ENCODE measurements at places on chromosomes 5 and 9.

- no peak for DNase-seq
These were observed 258.2 kb downstream of the MCTP1 start for GRCh38 chr5:95026718-95027117.

DNA sequence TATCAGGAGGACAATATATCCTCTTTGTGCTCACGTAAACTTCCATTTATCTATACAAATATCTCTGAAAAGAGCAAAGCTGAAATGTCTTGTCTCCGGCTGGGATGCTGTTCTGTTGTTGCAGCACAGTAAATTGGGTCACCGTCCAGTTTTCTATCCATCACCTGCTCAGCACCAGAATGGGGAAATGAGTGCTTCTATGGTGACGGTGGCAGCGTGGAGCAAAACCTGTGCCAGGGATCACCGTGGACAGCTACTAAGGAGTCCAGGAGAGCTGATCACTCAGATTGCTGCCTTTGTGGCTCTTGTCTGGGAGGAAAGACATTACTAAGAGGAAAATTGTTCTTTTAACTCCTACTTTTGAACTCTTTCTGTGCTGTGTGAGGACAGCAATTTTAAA, 531.6 kb downstream of the PSAT1 start:
- DNase-seq = no peak

DNA sequence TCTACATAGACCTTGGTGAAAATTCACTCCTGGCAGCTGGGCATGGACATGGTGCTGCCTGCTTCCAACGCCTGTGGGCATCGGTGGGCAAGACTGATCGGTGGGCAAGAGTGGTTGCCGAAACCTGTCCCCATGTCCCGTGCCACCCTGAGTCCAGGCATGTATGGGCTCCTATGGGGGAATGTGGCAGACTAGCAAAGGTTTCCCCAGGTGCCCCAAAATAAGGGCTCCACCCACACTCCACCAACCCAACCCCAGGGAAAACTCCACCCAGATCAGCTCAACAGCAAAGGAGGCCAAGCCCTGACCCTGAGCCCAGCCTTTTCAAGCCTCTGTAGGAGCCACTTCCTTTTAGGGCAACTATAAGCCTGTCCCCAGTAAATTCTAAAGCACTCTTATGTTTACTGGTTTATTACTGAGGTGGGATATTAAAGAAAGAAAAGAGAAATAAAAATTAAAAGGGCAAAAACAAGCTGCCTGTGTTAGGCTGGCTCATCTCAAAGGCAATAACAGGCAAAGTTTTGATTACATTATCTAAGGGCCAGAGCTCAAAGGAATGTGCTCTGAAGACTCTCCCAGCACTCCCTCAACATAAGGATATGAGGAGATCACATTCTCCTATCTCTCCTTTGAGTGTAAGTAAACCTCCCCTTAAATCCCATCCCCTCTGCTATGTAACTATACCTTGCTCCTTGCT, 8.9 kb upstream of the SPATA31E1 start:
- DNase-seq = no peak

GRCh38 chr9:3385871-3386270, 139.9 kb downstream of the RFX3 start:
- DNase-seq = peak; percentile 24

DNA sequence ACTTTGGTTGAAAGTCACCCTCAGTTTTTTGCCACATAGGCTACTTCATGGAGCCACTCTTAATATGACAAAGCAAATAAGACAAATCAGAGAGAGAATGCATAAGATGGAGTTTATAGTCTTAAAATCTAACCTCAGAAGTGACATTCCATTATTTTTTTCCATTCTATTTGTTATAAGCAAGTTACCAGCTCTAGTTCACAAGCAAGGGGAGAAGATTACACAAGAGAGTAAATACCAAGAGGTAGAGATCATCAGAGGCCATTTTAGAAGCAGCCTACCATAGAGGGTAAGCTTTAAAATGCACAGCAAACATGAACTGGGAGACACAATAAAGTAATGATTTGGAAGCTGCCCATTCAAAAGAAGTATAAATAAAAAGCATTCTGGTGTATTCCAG, 651.3 kb upstream of the MEF2C start:
- no peak for DNase-seq

DNA sequence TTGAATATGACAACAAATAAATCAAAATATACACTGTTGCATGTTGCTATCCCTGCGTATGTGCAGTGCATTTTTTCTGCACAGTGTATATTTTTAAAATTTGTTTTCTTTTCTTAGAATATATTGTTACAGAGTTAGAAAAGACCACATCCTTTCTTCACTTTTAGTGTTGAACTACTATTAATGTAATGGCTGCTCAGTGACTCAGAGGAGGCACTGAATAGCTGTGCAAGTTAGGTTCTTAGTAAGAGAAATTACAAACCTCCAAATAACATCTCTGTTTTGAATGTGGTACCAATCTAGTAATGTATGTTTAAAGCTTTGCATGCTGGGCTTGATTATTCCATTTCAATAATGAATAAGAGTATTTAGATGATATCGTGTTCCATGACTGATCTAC, 208.9 kb upstream of the PRR16 start:
- no peak for DNase-seq

- DNase-seq = no peak
These were observed 22.3 kb downstream of the PSMB7 start for GRCh38 chr9:124392871-124393460.

DNA sequence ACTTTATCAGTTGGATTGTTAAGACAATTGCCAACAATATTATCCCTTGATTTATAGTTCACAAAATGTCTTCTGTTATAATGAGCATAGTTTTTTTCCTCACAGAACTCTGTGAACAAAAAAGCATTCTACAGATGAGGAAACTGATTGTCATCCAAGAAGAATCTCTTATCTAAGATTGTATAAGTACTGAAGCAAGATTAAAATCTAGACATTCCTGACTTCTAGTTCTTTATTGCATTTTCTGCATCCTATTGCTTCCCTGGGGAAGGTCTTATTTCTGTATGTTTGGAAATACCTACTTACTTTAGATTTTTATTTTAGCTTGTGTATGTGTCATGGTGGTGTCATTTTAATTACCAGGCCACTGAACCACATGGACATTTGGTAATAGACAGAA, 884.9 kb upstream of the WWC1 start:
- DNase-seq = no peak

DNA sequence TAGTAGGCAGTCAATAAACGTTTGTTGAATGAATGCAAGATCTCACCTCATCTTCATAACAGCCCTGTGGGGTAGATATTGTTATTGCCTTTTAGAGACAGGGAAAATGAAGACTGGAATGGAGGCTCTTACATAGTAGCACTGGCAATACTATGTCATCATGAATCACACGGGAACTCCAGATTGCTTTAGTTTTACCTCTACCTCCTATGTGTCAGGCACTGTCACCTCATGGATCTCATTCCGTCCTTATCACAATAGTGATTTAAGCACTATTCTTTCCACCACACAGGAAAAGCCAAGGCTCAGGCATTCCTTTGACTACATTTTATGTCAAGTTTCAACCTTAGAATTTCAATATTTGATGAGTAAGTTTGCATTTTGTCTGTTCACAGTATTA, 2.9 kb upstream of the EPB41L4B start:
- no peak for DNase-seq

DNA sequence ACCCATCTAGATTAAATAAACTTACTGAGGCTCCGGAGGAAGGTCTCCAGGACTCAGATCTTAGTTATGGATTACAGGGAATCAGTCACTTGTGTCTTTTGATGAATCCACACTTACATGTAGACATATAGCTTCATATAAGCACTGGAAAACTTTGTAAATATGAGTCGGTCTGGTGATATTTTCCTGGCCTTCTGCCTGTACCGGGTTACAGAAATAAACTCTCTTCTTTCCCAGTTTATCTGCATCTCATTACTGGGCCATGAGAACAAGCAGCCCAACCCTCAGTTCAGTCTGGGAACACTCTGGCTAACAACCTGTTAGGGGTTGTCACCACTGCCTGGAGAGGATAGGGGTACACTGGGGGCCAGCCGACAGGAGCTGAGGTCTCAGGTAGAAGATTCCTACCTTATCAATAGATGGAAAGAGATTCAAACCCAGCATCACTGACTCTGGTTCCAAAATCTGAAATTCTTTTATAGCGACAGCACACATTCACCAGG, 59.1 kb downstream of the THBS4 start:
- DNase-seq = no peak

- no peak for DNase-seq
These were observed 65.6 kb upstream of the FRRS1L start for GRCh38 chr9:109232449-109233237.

GRCh38 chr5:112975721-112976431, 722 bp upstream of the DCP2 start:
- no peak for DNase-seq

GRCh38 chr9:72636621-72637020, 115.2 kb downstream of the TMC1 start:
- no peak for DNase-seq

DNA sequence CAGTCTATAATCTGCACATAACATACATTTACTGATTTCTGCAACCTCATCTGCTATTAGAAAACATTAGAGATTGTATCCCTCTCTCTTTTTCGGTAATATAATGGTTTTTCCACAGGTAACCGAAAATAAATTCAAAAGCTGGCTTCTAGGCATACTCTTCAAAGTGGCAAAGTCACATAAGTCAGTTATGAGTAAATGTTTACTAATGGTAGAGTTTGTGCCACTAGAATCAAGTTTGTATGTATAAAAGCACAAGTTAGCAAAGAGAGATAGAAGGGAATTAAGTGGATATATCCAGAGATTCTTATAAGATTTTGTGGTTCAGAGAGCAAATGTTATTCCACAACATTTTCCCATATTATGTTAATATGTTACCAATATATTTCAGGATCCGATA, 86.9 kb downstream of the MYO10 start:
- no peak for DNase-seq

DNA sequence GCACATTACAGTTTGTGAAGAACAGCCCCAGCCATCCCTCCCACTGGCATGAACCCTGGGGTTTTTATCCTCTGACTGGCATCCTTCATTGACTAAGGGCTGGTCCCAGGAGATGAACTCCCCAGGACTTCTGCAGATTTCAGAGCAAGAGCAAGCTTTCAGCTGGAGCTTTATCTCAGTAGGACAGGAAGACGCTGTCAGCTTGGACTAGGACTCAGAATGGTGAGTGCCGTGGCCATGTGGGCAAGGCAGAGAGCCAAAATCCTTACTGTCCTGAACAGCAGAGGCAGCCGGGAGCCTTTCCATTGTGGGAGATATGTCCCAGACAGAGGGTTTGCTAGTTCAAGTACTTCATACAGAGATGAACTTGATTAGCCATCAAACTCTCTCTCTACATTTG, 3.2 kb upstream of the ACOT12 start:
- no peak for DNase-seq

DNA sequence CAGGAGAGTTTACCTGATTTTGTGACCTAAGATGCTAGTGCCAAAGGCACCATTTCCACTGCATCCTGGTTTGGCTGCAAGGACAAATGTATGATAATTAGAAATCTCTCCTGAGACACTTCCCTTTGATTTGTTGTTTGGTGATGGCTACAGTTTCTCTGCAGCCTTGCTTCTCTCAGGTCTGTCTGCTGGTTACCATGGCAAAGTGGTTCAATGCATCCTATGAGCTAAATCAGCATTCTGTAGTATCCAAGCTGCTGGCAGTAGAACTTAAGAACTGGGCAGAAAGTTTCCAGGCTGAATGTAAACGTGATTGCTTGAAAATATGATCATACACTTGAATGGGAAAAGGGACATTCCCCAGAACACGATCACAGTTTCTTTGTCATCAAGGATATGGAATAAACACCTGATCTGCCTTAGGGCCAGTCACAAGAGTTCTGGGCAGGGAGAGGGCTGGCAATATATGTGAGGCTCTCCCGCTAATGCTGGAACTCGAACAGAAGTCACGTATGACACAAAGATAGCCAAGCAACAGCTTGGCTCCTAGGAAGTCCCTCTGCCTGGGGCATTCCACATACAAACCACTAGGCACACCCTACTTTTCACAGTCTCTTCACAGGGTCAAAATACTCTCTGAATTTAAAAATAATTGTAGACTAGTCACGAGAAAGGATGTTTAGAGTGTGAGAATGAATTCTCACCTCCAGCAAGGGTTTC, 138.1 kb upstream of the GRAMD2B start:
- no peak for DNase-seq

DNA sequence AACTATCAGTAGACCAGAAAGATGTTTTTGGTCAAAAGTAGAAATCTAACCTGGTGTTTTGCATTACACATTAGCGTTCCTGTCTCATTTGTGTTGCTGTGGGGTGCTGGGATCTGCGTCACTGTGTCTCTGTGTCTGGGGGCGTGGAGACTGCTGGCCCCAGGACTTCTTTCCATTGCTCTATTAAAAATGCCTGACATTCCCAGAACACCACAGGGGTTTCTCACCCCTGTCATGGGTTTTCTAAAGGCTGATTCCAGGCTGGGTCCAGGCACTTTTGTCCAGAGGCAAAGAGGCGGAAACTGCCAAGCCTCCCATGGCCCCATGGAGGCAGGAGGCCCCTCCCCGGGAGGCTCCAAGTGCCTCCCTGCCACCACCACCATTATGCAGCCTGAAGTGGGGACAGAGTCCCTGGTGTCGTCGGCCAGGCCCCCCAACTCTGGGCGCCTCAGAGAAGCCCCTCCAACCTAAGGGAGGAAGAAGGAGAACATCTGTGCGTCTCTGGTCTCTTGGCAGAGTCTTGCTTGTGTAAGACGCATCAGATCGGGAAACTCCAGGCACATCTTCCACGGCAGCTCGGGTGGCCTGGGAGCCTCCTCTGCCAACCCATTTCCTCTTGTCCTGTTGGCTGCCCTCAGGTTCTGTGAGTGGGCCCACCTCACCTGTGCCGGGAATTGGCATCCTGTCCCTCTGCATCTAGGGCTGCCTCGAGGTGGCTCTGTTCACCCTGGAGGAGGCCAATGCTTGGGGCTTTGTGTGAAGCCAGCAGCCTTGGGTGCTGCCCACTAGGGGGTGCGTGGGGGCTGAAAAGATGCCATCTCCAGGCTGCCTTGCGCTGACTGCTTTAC, 13.8 kb upstream of the PLEKHG4B start:
- no peak for DNase-seq

GRCh38 chr5:86143837-86144236, 473.9 kb upstream of the COX7C start:
- DNase-seq = no peak

GRCh38 chr5:134583766-134584165, 48.9 kb downstream of the SAR1B start:
- no peak for DNase-seq

GRCh38 chr9:121210536-121210935, 8.9 kb upstream of the RAB14 start:
- DNase-seq = no peak
